ENCODE measurements at places on chromosomes 1 and 21. TPM values are rescaled to one million over a fixed set of nuclear protein-coding genes. Genes with fewer than 3 reads are reported as not detected.

Gene B3GALT2
- total RNA-seq = 1.3 TPM

Gene VAV3
- total RNA-seq = not detected

Gene TFF1
- total RNA-seq = not detected

Gene RSPH1
- total RNA-seq = not detected

Gene CHI3L1
- total RNA-seq = 3.0 TPM

Gene KCNJ10
- total RNA-seq = not detected

Gene HDGF
- total RNA-seq = 108 TPM

- H3K4me3 ChIP-seq = no peak overlapping the region
- H3K27me3 ChIP-seq = no peaks in the 10 kb centered on the region
- H3K4me1 ChIP-seq = peaks cover 32% of the 10 kb centered on the region
- H3K27ac ChIP-seq = peak overlapping the region; percentile 78
- H3K36me3 ChIP-seq = no peaks in the 10 kb centered on the region
- peak; percentile 92 for DNase-seq
Observed at GRCh38 chr1:16181887-16182719, 26.2 kb upstream of the EPHA2 start.

DNA sequence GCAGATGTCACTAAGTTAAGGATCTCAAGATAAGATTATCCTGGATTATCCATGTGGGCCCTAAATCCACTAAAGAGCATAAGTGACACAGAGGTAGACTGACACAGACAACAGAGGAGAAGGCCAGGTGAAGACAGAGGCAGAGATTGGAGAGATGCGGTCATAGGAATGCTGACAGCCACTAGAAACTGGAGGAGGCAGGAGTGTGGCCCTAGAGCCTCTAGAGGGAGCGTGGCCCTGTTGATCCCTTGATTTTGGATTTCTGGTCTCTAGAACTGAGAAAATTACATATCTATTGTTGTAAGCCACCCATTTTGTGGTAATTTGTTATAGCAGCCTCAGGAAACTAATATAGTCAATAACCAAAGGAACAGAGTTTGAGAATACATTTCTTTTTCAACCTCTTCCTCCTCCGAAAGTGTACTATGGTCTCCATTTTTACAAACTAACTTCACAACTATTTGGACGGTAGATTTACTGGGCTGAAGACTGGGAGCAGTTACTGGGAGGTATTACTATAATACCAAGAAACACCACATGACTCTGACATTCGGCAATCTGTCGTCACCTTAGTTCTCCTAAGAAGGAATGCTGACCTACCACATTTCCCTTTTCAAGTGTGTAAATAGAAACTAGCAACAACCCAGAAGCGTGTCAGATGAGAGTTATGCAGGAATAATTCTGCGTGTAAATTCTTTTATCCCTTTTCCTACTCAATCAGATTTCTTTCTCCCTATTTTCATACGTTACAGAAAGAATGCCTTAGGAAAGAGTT lies 116.0 kb upstream of the ZNHIT6 start:
- no peak overlapping the region for H3K27ac ChIP-seq
- no peak for DNase-seq
- no peaks in the 10 kb centered on the region for H3K36me3 ChIP-seq
- no peaks in the 10 kb centered on the region for H3K27me3 ChIP-seq

DNA sequence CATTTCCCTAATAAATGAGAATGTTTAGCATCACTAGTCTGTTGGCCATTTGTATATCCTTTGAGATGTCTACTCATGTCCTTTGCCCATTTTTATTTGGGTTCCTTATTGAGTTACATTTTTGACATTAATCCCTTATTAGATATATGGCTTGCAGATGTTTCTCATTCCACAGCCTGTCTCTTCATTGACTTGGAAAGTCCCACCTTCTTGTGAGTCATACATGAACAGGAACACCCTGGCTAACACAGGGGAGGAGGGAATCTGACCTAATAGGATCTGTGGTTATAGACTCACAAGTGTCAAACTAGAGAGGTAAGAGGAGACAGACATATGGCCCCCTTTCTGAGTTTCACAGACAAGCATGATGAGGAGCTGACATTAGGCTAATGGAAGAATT lies 11.5 kb downstream of the ZP4 start:
- no peaks in the 10 kb centered on the region for H3K36me3 ChIP-seq
- peak; percentile 24 for DNase-seq
- H3K4me1 ChIP-seq = no peaks in the 10 kb centered on the region

- peaks cover 2% of the 10 kb centered on the region for H3K4me1 ChIP-seq
- DNase-seq = no peak
- H3K4me3 ChIP-seq = no peak overlapping the region
- peaks cover 10% of the 10 kb centered on the region for H3K36me3 ChIP-seq
Observed at GRCh38 chr1:45621501-45621836, 2.4 kb downstream of the CCDC17 start.

GRCh38 chr1:35884934-35885333 lies 1.9 kb downstream of the AGO1 start:
- H3K4me3 ChIP-seq = no peak overlapping the region
- H3K36me3 ChIP-seq = no peaks in the 10 kb centered on the region
- no peak overlapping the region for H3K27ac ChIP-seq

DNA sequence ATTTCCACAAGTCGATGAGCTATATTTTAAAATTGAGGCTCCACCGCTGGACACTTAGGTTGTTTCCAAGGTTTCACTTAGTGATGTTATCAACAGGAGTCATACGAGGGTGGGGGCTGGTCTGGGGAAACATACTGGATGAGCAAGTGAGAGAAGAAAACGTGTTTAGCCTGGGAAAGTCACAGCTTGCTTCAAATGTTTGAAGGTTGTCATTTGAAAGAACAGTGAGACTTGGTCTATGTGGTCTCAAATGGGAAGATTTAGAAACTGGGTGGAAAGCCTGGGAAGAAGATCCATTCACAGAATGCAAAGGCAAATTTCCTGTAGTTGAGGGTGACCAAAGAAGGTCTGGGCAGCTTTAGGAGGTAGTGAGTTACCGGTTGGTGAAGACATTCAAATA lies 9.9 kb upstream of the DYRK1A start:
- no peaks in the 10 kb centered on the region for H3K27me3 ChIP-seq
- no peaks in the 10 kb centered on the region for H3K4me1 ChIP-seq
- no peak overlapping the region for H3K27ac ChIP-seq
- H3K36me3 ChIP-seq = no peaks in the 10 kb centered on the region

GRCh38 chr1:239572183-239572582 lies 185.8 kb downstream of the CHRM3 start:
- no peak overlapping the region for H3K4me3 ChIP-seq
- H3K4me1 ChIP-seq = no peaks in the 10 kb centered on the region
- no peak for DNase-seq
- no peak overlapping the region for H3K27ac ChIP-seq
- no peaks in the 10 kb centered on the region for H3K36me3 ChIP-seq

GRCh38 chr1:115929881-115930280 lies 46.4 kb upstream of the SLC22A15 start:
- no peaks in the 10 kb centered on the region for H3K27me3 ChIP-seq
- no peaks in the 10 kb centered on the region for H3K4me1 ChIP-seq
- H3K27ac ChIP-seq = no peak overlapping the region
- peak; percentile 51 for DNase-seq

DNA sequence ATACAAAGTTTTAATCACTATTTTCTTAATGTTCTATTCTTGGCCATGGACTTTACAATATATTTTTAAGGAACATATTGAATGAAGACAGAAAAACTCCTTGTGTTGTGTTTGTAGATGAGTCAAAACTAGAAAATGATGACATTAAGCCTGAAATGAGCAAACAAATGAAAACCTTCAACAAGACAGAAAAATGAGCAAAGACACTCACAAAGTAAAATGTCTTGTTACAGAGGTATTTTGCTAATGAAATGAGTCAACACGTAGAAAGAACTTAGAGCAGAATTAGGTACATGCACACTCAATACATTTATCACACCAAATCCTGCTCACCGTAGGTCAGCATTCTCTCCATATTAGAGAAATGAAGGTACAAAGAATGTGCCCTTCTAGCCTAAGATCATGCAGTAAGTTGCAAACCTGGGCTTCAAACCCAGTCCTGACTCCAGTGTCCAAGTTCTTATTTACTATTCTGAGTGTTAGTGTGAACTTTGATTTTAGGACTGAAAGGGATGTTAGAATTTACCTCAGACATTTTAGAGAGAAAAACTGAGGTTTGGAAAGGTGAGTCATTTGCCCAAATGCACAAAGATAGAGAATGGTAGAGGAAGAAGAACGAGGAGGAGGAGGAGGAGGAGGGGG lies 133.9 kb upstream of the SGIP1 start:
- no peak for DNase-seq
- peaks cover 5% of the 10 kb centered on the region for H3K4me1 ChIP-seq
- H3K36me3 ChIP-seq = no peaks in the 10 kb centered on the region
- no peak overlapping the region for H3K4me3 ChIP-seq
- H3K27ac ChIP-seq = no peak overlapping the region

DNA sequence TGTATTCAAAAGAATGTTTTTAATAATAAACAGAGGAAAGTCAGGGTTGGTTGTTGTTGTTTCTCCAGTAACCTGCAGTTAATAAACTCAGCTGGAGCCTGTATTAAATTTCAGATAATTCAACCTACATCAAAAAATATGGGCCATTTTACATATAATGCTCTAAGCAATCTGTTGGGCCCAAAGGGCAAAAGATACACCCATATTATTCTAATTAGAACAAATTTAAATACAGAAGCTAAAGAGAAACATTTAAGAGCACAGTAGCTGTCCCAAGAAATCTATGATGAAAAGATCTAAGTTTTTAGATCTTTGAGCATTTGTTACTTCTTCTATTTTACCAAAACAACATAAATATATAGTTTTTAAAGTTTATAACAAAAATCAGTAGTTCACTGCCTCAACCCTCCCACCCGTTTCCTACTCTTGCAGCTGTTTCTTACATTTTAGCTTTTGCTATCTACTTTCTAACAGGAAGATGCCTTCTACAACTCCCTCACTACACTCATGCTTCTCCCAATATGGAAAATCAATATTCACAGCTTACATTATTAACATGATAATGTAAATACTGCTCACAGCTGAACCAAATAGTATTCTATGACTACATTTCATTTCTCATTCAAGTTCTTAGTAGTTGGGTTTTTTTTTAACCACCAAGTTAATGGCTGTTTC lies 94.9 kb upstream of the LBR start:
- peak; percentile 26 for DNase-seq
- H3K4me1 ChIP-seq = no peaks in the 10 kb centered on the region
- H3K4me3 ChIP-seq = no peak overlapping the region
- no peaks in the 10 kb centered on the region for H3K27me3 ChIP-seq
- H3K36me3 ChIP-seq = peaks cover 1% of the 10 kb centered on the region

DNA sequence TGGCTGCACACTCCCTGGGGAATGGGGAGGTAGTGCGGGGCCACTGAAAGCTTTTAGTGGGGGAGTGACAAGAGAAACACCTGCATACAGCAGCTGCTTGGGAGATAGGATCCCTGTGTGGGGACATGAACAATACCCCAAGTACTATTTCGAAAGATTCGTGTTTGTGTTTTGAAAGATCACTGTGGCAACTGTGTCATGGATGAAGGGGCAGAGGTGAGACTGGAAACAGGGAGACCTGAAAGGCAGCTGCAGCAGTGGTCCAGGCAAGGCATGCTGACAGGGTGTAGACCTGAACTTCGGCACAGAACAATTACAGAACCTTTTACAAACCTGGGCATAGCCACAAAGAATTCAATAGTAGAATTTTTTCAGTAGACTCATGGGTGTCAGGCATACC lies 32.9 kb downstream of the TENT5C start:
- no peak for DNase-seq
- H3K4me1 ChIP-seq = no peaks in the 10 kb centered on the region
- H3K4me3 ChIP-seq = no peak overlapping the region

DNA sequence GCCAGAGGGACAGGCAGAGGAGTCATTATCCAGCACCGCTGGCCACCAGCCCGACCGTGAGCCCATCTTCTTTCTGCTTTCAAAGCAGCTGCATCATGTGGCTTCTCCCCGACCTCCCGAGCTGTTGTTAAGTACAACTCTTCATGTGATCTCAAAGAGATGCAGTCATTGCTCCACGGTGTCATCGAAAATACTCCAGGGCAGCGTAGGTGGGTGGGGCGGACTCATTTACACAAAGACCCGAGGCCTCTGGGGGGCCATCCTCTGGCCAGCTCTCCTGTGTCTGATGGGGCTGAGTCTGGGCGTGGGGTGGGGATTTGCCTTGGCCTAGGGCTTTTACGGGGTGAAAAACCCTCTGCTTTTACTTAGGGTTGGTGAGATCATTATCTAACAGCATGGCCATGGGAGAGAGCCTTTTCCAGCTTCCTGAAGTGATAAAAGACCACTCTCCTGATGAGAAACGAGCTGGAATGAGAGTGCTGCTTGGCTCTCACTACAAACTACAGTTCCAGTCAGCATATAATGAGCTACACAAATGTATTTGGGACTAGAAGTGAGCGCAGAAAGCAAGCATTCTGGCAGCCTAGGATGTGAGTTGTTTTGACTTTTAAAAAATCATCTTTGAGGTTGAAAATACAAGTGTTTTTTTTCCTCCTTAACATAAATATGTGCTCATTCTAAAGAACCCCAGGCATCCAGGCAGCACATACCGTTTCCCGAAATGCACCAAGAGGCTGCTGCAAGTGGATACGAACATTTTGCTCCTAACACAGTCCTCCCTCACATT lies 165.0 kb downstream of the RHOU start:
- H3K4me1 ChIP-seq = peaks cover 6% of the 10 kb centered on the region
- no peak overlapping the region for H3K4me3 ChIP-seq
- DNase-seq = peak; percentile 20
- no peak overlapping the region for H3K27ac ChIP-seq
- H3K36me3 ChIP-seq = no peaks in the 10 kb centered on the region
- H3K27me3 ChIP-seq = peaks cover 2% of the 10 kb centered on the region

DNA sequence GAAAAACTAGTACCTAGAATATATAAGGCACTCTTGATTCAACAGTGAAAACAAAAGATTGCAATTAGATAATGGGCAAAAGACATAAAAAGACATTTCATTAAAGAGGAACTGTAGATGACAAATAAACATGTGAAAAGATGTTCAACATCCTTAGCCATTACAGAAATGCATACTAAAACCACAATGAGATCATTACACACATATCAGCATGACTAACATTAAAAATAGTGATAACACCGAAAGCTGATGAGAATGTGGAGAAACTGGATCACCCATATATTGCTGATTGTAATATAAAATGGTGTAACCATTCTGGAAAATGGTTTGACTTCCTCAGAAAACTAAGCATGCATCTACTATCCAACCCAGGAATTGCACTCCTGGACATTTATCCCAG lies 340.3 kb downstream of the SEC16B start:
- DNase-seq = no peak
- H3K4me1 ChIP-seq = no peaks in the 10 kb centered on the region
- no peaks in the 10 kb centered on the region for H3K27me3 ChIP-seq
- no peaks in the 10 kb centered on the region for H3K36me3 ChIP-seq

DNA sequence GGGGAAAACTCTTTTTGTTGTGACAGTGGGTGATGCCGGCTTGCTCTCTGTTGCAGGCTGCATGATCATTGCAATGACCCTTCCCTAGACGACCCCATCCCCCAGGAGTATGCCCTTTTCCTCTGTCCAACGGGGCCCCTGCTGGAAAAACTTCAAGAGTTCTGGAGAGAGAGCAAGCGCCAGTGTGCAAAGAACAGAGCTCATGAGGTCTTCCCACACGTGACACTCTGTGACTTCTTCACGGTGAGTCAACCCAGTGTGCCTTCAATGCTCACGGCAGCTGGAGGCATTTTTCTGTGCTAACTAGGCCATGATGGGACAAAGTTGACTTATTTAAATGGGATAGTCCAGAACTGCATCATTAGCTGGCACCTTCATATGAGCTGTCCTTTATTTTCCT lies 5.7 kb downstream of the UBASH3A start:
- H3K36me3 ChIP-seq = no peaks in the 10 kb centered on the region
- no peaks in the 10 kb centered on the region for H3K4me1 ChIP-seq
- no peak overlapping the region for H3K4me3 ChIP-seq
- peaks cover 3% of the 10 kb centered on the region for H3K27me3 ChIP-seq

Data from fibroblast of lung (primary cell).